ENCODE measurements at places on chromosomes 12 and 14.

- no peak for DNase-seq
These were observed 3.3 kb upstream of the ADAM20 start for GRCh38 chr14:70538087-70538486.

GRCh38 chr12:87930033-87930432 lies 99.2 kb downstream of the C12orf50 start:
- DNase-seq, result no peak

GRCh38 chr14:27881646-27882045 lies 884.9 kb upstream of the FOXG1 start:
- no peak for DNase-seq

GRCh38 chr14:93430315-93431035 lies at the start of gene UNC79:
TSS of gene UNC79 (plus strand) at chr14:93430939. CDS start at chr14:93431030, 91 bp downstream.
- DNase-seq, result no peak

DNA sequence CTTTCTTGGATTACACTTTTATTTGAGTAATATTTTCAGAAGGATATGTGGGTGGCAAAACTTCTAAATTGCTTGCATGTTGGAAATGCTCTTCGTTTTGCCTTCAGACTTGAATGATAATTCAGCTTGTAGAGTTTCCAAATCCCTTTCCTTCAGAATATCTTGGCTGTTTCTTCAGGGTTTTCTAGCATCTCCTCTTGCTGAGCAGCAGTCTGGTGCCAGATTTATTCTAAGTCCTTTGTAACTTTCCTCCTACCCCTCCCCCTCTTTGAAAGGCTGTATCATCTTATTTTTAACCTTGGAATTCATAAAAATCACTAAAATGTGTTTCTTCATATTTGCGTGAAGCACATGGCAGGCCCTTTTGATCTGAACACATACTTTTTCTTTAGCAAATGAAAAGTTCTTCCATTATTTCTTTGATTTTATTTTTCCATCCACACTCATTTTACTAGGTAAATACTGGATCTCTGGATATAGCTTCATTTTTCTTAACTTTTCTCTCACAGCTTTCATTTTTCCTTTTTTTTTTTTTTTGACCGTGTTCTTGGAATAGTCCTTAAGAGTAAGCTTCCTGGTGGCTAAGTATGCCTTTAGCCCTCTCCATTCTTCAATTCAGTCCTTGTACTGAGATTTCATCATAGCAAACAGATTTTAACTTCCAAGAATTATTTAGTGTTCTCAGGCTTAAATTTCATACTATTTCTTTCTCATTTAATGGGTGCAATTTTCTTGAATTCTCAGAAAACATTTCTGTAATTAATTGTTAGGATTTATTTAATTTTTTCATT lies 102.0 kb downstream of the SLC38A4 start:
- DNase-seq, result no peak

DNA sequence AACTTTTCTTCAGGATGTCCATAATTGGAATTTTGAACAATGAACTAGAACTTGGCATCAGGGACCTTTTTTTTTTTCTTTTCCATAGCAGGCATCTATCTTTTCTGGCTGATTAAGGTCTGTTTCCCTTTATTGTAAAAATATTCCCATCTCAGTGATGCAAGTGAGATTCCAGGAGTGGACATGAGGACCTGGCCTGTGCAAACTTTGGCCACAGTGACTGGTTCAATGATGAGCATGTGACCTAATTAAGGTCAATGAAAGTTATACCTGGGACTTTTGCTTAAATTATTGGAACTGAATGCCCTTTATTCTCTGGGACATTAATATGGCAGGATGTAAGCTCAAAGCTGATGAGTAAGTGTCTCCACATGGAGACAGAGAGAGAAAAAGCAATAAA lies 83.8 kb downstream of the DIO2 start:
- no peak for DNase-seq

DNA sequence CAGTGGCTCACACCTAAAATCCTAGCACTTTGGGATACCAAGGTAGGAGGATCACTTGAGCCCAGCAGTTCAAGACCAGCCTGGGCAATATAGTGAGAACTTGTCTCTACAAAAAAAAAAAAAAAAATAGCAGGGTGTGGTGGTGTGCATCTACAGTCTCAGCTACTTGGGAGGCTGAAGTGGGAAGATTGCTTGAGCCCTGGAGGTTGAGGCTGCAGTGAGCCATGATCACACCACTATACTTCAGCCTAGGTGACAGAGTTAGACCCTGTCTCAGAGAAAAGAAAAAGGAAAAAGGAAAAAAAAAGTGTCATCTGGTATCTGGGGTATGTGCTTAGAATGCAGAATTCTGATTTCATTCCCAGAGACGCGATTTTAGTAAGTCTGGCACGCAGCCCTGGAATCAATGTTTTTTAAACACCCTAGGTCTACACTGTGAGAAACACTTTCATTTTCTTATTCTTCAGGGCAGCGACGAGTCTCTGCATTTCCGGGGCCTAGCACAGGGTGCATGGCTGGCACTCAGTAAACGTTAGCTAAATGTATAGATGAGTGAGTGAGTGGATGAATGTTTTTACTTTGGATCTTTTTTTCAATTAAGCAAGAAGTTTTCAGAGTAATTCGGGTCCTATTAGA lies 243.8 kb upstream of the PWP1 start:
- DNase-seq, result no peak

DNA sequence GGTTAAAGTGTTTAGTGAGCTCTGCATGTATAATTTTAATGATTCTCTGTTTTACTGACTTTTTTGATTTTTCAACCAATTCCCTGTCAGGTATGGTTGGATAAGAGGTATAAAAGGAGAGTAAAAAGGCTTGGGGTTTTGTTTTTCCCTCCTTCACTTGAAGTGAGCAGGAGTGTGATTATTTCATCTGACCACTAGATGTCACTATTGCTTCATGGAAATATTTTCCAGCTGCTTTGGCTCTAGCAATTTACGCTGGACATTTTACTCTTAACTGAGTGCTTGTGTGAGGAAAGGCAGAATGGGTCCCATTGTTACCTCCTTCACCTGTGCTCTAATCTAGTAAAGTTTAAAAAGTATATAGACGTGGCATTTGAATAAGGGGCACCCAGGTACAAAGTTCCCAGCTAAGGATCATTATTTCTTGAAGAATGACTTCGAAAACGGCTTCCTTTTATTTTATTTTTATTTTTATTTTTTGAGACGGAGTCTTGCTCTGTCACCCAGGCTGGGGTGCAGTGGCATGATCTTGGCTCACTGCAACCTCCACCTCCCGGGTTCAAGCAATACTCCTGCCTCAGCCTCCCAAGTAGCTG lies 66.5 kb downstream of the TBC1D30 start:
- peak; percentile 8 for DNase-seq

GRCh38 chr14:34103176-34103575 lies 152.3 kb upstream of the EGLN3 start:
- DNase-seq, result no peak

DNA sequence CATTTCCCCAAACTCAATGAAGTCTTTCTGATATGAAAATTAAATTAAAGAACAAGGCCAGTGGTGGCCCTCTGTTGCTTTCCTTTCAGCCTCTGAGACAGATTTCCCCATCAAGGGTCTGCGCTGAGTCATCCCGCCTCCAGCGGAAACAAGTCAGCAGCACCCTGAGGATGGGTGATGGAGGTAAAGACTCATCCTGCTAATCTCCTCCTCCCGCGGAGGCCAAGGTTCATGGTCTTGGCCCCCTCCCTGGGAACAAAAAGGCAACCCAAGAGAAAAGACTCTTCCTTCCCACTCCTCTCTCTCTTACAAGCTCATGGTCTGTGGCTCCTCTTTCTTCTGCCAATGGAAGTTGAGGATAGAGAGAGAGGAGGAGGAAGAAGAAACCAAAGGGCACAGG lies 9.0 kb upstream of the NUMB start:
- no peak for DNase-seq

- DNase-seq, result no peak
These were observed 97.0 kb downstream of the ZFP36L1 start for GRCh38 chr14:68695856-68696255.

DNA sequence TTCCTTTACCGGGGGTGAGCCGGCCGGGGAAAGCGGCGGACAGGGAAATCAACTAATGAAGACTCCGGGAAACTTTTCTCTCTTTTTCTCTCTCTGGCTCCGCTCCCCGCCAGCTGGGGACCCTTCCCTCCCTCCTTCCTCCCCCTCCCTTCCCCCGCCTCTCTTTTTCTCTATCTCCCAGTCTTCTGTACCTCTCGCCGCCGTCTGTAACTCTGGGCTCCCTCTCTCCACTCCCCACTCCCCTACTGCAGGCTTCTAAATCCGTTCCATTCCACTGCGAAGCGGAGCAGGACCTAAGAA lies 6.9 kb upstream of the HOXC11 start:
- no peak for DNase-seq

DNA sequence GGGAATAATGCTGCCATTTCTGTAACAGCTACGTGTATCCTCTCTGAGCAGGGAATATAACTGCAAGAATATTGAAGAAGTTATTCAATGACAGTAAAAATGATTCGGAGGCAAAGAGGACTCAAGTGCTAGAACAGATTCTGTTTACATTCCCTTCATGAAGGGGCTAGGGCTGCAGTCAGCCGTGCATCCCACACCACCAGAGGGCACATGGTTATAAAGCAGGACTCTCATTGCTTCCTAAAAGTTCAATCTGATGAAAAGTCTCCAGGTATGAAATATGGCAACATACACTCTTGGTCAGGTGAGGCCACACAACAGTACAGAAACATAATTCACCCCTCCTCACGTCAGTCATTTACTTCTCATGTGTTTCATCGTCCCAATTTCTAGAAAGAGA lies 34.0 kb downstream of the TCHP start:
- no peak for DNase-seq

- no peak for DNase-seq
These were observed 65.4 kb downstream of the CLMN start for GRCh38 chr14:95254288-95254687.

DNA sequence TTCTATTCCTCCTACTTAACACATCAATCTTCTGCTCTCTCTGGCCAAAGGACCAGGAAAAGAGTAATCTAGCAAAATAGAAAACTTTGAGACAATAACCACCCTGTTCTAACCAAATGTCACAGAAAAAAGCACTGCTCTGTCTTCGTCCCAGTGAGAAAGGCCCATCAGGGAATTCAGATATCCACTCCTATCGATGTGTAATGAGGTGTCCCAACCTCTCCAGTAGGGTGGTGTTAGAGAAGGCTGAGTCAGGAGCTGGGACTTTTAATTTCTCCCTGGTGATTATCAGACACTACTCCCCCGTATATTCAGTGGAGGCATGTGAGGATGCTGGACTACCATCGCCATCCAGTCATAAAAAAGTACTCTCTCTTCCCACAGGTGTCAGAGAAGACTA lies 130.3 kb downstream of the TMTC3 start:
- DNase-seq, result no peak

- DNase-seq, result no peak
These were observed 35.7 kb downstream of the RIN3 start for GRCh38 chr14:92549105-92549858.

DNA sequence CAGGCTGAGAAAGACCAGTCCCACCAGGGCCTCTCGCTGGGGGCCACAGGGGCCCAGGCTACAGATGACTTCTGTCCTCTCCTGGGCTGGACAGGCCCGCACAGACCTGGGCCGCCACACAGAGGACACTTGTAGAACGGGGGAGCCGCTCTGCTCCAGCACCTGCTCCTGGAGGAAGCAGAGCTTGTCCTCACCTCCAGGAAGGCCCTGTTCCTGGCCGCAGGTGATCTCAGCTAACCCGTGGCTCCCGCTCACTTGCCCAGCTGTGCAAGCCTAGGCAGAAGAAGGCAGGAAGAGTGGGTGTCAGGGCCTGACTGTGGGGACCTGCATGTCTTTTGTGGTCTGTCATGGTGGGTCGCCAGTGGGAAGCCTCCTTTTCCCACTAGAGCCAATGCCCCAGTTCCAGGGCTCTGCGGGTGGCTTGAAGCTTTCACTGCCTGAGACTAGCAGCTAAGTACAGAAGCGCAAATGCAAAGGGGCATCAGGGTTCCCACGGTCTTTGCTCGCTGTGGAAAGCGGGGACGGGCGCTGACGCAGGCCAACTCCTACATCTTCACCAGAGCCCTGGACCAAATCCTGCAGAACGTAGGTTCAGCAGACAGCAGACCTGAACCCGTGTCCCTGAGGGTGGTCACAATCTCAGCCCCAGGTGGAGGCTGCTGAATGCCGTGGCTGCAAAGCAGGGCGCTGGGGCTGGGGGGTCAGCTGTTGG lies 8.8 kb upstream of the CEP170B start:
- DNase-seq, result no peak

DNA sequence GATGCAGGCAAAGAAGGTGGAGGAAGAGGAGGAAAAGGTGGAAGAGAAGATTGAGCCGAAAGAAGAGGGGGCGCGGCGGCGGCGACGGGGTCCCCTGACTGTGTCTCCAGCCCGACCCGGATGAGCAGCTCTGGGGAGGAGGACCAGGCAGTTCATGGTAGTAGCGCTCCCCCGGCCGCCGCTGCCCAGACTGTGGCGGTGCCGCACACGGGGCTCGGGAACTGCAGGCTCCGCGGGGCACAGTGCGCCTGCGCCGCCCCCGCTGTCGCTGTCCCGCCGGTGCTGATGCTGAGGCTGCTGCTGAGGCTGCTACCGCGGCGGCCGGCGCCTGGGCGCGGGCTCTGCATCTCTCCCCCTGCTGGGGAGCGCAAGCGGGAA lies at the start of gene KCNH5:
Gene KCNH5 (minus strand): TSS at position 225 of the 378 bp plus-strand sequence. CDS start 272 bp downstream, outside the sequence.
- DNase-seq, result no peak

GRCh38 chr14:55571125-55571889 lies 8.7 kb upstream of the KTN1 start:
- DNase-seq, result no peak

DNA sequence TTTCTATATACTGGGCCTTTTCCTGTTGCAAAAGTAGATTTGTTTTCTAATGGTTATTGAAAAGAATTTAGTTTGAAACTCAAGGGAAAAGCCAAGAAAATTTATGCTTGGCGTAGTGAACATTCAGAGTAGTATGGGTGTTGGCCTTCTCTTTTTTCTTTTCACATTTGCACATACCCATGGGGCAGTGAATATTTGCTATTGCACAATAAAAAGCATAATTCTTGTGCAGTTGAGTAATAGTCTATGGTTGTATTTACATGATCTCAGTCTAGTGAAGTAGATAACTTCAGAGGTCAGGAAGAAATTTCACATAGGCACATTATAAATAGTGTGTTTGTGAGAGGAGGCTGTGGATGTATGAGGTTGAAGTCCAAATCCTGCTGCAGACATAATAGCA lies 158.1 kb downstream of the FLRT2 start:
- no peak for DNase-seq

- DNase-seq, result no peak
These were observed 45.0 kb downstream of the ANO6 start for GRCh38 chr12:45260854-45261253.

GRCh38 chr12:54075974-54076373 lies 22.3 kb downstream of the HOXC4 start:
- no peak for DNase-seq

DNA sequence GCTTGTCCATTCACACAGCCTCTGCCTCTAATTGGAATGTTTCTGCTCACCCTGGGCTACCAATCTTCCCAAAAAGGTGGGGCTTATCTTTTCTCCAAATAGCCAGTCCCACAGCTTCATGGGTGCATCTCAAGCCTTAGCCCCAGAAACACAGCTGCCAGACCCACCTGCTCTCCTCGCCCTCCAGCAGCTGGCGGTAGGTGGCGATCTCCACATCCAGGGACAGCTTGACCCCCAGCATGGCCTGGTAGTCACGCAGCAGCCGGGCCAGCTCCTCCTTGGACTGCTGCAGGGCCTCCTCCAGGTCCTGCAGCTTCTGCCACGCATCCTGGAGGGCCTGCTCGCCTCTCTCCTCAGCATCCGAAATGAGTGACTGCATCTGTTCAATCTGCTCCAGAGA lies 11.1 kb downstream of the KRT77 start:
- DNase-seq, result no peak
